Stromal cell of bone marrow (primary cell): ENCODE measurements at places on chromosomes 2 and 18.

DNA sequence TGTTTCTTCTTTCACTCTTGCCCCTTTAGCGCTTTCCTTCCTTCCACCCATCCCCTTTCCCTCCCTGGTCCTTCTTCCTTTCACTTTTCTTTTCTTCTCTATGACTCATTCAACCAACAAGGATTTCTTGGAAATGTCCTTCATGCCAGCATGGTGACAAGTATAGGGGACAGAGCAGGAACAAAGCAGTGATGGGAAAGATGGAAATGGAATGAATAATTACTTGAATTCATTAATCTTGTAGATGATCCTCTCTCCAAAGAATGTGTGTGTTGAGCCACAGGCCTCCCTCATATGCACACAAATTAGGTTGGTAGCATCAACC lies 1.5 kb downstream of the VAMP5 start:
- no peak for DNase-seq

GRCh38 chr2:68190991-68191731 lies 33.5 kb downstream of the PNO1 start:
- DNase-seq = peak; percentile 75

DNA sequence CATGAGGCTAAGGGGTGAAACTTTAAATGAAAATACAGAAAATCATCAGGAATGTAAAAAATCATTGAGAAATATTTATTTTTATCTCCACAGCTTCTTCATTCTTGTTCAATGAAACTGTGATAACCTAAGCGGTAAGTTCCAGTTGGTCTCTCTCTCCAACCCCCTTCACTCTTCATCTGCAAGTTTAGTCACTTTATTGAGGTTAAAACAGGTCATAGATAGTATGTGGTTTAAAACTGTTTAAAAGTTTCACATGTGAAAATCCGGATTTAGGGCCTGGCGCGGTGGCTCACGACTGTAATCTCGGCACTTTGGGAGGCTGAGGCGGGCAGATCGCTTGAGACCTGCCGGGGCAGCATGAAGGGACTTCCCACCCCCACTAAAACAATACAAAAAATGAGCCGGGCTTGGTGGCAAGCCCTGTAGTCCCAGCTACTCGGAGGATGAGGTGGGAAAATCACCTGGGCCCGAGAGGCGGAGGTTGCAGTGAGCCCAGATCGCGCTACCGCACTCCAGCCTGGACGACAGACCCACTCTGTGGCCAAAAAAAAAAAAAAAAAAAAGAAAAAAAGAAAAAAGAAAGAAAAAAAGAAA lies 1.6 kb upstream of the PHLPP1 start:
- DNase-seq = no peak

DNA sequence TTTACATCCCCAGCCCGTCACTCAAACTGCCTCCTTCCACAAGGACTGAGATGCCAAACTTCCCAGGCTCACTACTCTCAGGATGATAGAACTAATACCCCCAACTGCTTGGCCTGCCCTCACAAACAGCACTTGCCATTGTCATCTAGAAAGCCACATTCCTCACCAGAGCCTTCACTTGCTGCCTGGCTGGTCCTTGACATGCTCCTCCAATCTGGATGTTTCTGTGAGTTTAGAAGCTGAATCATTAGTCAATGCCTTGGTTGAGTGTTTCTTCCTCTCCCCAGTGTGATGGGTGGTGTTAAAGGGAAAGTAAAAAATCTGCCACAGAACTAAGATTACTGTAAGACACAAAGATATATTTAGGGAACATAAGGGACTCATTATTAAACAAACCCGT lies 52.5 kb downstream of the MARCHF4 start:
- no peak for DNase-seq

GRCh38 chr2:30666266-30666874 lies 140.9 kb downstream of the CAPN13 start:
- DNase-seq = peak; percentile 78
